ENCODE measurements at places on chromosomes 2 and 18.

- no peak for DNase-seq
These were observed 131.4 kb downstream of the KCNS3 start for GRCh38 chr2:18009891-18010290.

DNA sequence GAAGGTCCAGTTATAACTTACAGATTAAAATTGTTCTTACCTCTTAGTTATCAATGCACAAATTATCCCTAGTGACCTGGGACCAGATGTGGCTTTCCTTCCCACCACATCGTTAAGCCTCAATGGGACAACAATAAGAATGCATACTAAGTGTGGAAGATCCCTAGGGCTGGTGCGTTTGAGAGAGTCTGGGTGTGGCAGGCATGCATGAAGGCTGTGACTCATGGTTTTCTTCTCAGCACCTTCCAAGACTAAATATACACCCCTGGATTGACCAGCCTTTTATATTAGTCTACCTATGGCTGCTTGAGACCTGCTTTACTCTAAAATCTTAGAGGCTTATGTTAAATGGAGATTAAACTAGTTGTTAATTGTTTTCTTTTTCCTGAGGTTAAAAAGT lies 261.7 kb upstream of the SLC14A2 start:
- no peak for DNase-seq

DNA sequence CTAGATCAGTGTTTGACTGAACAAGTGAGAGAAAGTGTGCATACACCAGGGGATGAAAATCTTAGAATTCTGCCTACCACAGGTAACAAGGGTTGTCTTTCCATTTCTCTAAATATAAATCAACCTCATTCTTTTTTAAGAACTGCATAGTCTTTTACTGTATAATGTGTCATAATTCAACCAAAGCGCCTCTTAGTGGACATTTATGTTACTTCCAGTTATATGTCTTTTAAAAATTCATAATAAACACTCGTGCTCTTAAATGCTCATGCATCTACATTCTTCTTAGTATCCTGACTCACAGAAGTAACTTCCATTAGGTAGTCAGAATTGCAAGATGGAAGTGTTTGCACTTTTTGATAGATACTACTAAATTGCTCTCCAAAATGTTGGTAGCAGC lies 76.2 kb downstream of the CHRNA1 start:
- DNase-seq = no peak

GRCh38 chr2:186918495-186918894 lies 69.5 kb upstream of the ZSWIM2 start:
- DNase-seq = no peak

- no peak for DNase-seq
These were observed 110.2 kb downstream of the ABCA12 start for GRCh38 chr2:215028231-215028630.

All from epithelial cell of proximal tubule (primary cell).